NCI-H1930 (cell line): ENCODE measurements at places on chromosomes 7 and 10.

DNA sequence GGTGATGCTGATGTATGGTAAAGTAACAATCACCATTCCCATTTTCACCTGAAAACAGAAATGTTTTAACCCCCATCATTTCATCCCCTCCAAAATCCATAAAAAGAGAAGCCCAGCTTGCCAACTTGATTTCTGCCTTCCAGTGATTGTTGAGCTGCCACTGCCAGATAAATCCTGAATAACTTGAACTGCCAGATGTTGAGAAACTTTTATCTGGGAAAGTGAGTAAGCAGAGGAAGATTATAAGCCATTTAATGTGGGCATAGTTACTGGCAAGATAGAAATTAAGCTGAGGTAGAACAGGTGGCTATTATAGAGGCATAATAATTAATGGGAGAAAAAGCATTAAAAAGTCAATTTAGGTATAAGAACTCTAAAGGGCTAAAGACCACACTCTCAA, 534.1 kb downstream of the ANKRD7 start:
- DNase-seq: no peak

DNA sequence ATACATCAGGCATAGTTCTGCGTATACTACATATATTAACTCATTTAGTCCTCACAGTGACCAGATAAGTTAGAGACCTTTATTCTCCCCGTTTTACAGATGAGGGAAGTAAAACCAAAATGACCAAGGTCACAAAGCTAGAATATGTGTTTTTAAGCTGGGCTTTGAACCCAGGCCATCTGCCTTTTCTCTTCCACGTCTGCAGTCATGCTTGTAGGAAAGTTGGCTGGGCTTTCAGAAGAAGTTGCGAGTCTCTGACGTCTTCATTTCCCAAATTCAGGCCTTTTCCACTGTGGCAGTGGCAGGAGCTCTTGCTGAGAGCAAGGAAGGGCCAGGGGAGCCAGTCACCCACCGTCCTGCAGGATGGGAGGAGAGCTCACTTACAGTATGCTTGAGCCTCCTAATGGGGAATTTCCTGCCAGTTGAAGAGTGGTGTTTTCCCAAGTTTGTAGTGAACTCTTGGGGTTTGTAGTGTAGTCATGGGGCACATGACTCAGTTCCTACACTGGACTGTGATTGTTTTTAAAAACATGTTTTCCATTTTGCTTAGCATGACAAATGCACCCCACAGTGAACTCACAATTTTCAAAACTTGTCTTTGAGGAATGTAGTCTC, 34.2 kb downstream of the CYP17A1 start:
- no peak for DNase-seq

GRCh38 chr7:151243408-151244195, 4.9 kb downstream of the SMARCD3 start:
- DNase-seq: no peak

DNA sequence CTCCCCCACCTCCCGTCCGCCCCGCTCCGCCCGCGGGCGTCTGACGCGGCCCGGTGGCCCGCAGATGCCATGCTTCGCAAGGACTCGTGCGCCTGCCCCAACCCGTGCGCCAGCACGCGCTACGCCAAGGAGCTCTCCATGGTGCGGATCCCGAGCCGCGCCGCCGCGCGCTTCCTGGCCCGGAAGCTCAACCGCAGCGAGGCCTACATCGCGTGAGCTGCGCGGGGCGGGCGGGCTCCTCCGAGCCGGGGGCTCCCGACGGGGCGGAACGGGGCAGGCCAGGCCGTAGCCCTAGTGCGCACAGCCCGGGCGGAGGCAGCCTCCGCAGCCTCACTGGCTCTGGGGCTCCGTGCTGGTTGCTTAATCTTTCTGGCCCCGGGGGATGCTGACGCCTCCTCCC, 2.8 kb downstream of the ASIC3 start:
- no peak for DNase-seq

- no peak for DNase-seq
Measured at GRCh38 chr7:112334366-112334765, 115.9 kb upstream of the IFRD1 start.

DNA sequence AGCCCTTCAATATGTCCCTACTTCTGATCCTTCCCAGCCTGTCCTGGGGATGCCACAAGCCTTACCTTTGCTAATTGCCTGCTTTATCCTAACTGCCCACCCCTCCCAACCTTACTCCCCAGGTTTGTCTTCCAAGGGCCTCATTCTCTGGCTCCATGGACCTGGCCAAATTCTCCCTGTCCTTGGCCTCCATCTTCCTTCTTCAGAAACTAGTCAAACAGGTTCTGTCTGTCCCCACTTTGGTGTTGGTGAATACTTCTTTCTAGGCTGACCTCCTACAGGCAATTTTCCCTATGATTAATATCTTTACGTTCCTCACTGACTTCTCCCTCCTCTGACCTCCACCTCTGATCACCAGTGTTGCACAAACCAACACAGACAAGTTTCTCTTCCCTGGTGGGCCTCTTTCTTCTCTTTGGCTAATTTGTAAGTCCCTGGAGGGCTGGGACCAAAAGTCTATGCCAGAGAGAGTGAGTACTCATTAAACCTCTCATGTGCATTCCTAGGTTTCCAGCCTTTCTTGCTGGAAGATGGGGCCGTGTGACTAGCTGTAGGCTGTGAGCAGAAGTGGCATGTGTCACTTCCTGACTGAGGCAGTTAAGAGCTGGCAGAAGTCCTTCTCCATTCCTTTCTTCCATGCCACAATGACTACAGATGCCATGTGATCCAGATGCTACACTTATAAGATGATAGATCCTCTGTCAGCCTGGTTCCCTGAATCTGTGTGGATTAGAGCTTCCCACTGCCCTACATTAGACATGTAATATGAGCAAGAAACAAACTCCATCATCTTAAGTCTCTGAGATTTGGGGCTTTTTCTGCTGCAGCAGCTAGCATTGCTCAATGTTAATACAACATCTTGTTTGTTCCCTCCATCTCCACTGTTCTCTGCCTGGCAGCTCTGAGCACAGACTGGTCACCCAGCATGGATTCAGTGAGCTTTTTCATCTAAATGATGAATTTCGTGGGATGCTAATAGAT, 382.7 kb downstream of the RPS24 start:
- no peak for DNase-seq

- DNase-seq: no peak
Measured at GRCh38 chr10:35451151-35452016, 115.1 kb downstream of the CCNY start.

DNA sequence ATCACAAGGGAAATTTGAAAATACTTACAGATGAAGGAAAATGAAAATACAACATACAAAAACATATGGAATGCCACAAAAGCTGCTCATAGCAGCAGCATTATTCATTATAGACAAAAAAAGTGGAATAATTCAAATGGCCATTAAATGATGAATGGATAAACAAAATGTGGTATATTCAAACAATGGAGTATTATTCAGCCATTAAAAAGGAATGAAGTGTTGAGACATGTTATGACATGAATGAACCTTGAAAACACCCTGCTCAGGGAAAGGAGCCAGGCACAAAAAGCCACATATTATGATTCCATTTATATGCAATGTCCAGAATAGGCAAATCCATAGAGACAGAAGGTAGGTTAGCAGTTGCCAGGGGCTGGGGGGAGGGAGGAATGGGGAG, 62.6 kb upstream of the SFMBT2 start:
- DNase-seq: no peak

DNA sequence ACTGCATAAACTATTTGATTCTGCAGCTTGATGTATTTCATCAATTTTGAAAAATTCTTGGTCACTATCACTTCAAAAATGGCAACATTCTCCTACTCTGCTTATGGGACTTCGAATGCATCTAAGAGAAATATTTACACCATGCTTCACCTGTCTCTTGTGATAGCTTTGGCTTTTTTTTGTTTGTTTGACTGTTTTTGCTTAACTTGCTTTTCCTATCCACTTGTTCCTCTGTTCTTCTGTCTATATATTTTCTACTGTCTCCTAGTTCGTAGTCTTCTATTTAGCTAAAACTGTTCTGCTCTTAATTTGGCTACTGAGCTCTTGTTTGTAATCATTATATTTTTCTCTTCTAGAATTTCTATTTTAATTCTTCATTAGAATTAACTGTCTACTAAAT, 94.4 kb downstream of the INHBA start:
- no peak for DNase-seq

DNA sequence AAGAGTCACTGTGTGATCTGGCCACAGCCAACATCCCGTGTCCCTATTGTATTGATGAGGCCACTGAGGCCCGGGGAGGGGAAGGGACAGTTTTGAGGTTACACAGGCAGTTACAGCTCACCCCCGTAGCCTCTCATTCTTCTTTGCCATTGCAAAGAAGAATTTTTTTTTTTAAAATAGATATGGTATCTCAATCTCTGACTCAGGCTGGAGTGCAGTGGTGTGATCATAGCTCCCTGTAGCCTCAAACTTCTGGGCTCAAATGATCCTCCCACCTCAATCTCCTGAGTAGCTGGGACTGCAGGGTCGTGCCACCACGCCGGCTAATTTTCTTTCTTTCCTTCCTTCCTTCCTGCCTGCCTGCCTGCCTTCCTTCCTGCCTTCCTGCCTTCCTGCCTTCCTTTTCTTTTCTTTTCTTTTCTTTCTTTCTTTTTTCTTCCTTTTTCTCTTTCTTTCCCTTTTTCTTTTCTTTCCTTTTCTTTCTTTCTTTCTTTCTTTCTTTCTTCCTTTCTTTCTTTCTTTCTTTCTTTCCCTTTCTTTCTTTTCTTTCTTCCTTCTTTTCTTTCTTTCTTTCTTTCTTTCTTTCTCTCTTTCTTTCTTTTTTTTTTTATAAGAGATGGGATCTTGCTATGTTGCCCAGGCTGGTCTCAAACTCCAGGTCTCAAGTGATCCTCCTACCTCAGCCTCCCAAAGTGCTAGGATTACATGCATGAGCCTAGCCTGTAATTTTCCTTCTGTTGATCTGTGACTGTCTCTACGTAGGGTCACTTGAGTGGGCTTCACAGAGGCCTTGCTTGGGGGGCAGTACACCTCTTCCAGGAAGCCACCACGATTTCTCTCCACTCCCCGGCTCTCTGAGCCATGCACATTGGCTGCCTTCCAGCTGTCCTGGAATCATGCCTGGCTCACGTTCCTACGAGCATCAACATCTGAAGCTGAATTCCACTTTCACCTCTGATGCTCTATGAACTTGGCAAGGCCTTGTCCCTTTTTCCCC, 31.3 kb downstream of the TMEM270 start:
- no peak for DNase-seq

- DNase-seq: no peak
Measured at GRCh38 chr7:66500087-66500486, 128.6 kb upstream of the KCTD7 start.

DNA sequence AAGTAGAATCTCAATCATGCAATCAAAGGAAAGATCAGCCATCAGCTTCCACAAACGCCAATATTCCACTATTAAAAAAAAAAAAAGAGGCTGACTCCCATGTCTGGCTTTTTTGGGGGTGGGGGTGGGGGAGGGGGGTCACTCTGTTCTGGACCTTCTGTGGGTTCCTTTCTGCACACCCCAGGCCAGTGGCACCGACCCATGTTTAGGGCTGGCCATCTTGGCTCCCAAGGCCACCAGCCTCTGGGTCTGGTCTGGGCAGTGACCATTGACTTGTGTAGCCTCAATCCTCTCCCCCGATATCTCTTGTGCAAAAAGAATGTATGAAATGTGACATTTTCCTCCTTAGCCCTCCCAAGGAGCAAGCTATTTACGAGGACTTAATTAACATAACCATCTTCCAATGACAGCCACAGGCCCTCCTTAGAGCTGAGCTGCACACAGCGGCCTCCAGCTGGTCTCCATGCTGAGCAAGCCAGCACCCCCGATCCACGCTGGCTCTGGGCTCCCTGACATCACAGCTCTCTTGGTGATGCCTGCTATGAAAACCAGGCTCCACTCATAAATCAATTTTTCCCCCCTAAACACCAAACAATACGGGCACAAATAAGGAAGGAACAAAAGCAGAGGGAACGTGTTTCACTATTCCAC, 100.1 kb downstream of the ZRANB1 start:
- DNase-seq: no peak

DNA sequence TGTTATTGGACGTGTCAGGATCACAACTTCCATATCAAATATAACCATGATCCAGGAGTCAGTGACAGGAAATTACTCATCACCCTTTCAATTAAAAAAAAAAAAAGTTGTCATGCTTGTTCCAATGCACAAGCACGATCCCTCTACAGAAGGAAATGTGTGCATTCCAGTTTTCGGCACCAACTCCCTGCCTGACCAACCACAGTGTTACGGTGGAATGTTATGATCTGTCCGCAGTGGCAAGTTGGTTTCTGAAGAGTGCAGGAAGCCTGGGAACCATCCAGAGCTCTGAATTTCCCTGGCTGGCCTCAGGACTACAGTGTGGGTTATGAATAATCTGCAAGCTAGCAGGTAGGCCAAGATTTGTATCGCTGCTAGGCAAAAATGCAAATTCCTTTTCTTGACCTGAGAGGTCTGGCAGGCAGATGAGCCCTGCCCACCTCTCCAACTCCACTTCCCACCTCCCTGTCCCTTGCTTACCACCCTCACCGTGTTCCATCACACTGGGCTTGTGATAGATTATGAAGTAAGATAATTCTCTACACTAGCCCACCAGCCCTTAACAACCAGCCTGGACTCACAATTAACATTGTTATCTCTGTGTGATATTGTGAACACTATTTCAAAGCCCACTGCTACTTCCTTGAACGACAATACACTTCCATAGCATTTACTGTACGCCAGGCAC, 20.4 kb downstream of the FRMPD2 start:
- DNase-seq: no peak

DNA sequence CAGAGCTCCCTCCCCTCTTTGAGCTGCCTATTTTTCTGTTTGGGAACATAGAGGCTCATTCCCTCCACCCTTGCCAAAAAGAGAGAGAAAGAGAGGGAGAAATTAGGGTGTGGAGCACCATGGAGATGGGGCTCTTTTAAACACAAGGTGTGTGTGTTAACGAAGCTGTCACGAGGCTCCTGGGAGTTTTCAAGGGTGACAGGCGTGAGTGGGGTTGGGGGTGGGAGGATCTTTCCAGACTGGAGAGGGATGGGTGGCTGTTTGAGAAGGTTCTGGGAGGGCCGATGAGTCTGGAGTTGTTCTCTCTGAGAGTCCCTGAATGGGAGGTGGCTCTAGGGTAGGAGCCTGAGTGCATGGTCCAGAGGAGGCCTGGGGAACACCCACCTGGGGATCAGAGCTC, 45.0 kb downstream of the PALD1 start:
- DNase-seq: no peak

DNA sequence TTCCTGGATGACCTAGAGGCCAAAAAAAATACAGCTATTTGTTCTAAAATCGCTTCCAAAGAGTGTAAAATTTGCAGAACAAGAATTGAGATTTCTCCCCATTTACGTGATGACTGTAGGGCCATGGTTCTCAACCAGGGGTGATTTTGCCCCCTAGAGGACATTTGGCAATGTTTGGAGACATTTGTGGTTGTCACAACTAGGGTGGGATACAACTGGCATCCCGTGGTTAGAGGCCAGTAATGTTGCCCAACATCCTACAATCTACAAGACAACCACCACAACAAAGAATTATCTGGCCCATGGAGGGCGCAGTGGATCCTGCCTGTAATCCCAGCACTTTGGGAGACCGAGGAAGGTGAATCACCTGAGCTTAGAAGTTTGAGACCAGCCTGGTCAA, 22.8 kb upstream of the MALSU1 start:
- DNase-seq: no peak

GRCh38 chr10:48465860-48466521, 138.9 kb downstream of the ARHGAP22 start:
- no peak for DNase-seq
